Right lung (tissue), 10 donors: ENCODE measurements at places on chromosomes 3 and 15.

DNA sequence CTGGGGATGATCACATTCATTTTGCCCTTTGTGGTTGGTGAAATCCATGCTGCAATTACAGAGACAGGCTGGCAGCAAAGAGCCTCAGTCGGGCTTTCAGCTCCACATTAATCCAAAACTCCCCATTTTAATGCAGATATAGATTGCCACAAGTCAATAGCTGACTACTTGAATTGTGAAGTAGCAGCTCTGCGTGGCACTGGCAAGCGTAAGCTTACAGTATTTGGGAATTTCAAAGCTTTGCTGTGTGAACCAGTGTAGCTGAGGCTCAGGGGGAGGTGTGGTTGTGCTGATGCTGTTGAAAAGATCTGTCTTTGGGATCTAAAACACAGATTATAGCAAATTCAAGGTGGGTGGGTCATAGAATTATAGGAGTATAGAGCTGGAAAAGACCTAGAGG is 290.3 kb upstream of the ONECUT1 start:
- DNase-seq = no peak

GRCh38 chr15:61871926-61872522 is 188.2 kb downstream of the VPS13C start:
- no peak for DNase-seq

- no peak for DNase-seq
These were observed 81.0 kb downstream of the NAALADL2 start for GRCh38 chr3:174940151-174940550.

DNA sequence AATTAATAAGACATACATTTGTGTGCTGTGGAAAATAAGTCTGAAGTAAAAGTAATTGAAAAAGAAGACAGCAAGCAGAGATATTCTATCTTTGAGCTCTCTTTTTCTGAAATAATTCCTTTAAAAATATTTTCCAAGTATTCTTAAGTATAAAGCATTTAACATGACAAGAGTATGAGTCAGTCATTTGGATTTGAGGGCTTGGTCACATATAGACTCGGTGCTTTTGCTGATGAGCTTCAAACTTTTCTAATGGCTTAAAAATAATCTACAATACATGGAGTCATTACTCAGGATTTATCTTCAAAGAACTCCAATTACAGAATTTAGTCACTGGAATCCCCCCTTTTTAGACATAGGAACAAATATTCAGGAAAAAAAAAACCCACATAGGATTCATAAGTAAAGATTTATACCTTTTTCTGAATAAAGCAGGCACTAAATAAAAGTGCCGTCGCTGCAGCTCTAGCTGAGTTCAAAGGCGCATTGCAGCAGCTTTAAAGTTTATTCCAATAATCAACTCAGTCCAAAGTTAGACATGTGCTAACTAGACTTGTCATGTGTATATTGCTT is 147.5 kb downstream of the CTNNB1 start:
- no peak for DNase-seq

- peak; percentile 72 for DNase-seq
These were observed 258.9 kb downstream of the PDZRN3 start for GRCh38 chr3:73365756-73366397.

GRCh38 chr3:138455801-138456716 is 21.6 kb downstream of the ESYT3 start:
- DNase-seq = no peak

DNA sequence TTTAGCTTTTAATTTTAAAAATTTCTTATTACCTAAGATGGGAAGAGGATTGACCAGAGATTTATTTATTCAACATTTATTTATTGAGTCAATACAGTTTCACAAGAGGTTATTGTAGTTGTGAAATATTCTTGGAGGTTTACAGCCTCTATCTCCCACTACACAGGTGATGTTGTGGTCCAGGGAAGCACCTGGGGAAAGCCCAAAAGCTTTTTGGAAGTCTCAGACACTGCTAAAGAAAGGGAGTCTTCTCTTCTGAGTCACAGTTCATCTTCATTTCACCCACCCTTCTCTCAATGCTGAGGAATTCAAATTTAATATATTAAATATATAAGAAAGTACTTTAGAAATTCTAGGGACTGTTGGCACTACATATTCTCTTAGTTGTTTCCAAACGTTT is 41.8 kb downstream of the SERPINI1 start:
- DNase-seq = no peak

DNA sequence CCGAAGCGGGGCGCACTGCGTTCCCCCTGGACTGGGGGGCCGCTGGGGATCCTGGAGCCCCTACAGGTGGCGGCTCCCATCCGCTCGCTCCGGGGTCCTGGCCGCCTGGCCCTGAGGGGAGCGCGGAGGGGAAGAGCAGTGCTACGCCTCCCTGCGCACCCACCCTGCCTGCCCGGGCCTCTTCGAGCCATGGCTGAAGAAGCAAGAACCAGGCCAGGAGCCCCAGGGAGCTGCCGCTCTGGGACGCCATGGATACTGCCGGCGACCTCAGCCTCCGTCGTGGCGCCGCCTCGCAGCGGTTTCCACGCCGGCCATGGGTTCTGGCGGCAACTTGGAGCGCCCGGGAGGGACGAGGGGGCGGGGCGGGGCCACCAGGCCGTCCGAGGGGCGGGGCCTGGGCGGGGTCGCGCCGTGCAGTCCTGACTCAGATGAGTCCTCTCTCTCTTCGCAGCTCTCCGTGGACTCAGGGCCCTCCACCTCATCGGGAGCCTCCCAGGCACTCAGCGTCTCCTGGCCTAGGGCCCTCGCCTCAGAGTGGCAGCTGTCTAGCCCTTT is 50.9 kb downstream of the MYL3 start:
- peak; percentile 54 for DNase-seq

DNA sequence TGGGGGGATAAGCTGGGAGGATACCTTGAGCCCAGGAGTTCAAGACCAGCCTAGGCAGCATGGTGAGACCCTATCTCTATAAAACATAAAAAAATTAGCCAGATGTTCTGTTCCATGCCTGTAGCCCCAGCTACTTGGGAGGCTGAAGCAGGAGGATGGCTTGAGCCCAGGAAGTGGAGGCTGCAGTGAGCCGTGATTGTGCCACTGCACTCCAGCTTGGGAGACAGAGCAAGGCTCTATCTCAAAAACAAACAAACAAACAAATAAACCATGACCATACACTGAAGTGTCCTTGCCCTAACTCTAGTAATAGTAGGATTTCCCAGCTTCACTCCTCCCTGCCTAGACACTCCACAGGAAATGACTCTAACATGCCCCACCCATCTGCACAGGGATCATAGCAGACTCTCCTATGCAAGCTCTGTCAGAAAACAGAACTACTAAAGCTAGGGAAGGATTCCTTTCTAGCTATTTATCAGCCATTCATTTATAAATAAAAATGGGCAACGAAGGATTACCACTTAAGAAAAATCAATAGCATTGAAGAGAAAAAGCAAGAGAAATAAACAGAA is 4.6 kb downstream of the ERICH6 start:
- no peak for DNase-seq

GRCh38 chr3:183687705-183688104 is 9.9 kb upstream of the YEATS2 start:
- DNase-seq = no peak

GRCh38 chr15:74543583-74543982 is 2.6 kb downstream of the ARID3B start:
- DNase-seq = no peak

DNA sequence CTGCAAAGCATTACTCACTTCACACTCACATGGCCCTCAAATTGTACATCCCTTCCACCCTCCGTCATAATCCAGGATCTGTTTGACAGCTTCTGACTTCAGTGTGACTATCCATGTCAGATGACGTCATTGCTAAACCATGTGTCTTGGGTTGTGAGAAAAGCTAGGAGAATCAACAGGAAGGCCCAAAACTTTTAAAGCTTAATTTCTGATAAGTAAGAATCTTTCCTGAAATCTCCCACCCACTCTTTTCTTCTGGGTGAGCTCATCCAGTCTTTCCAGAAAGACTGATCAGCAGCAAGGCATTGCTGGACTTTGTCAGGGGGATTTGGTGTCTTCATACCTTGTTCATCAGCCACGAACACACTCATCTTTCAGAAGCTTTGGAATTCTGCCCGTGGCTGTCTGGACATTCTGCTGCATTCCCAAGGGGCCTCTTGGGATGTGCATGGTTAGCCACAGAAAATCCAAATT is 11.5 kb upstream of the LMCD1 start:
- DNase-seq = no peak

GRCh38 chr3:11385891-11386290 is 113.7 kb downstream of the ATG7 start:
- DNase-seq = no peak

GRCh38 chr3:45479621-45480035 is 91.3 kb downstream of the LARS2 start:
- DNase-seq = no peak

GRCh38 chr3:111859974-111860859 is 1.2 kb downstream of the PHLDB2 start:
- DNase-seq = peak; percentile 85

GRCh38 chr3:113079218-113079961 is 88.6 kb downstream of the GTPBP8 start:
- no peak for DNase-seq

- no peak for DNase-seq
These were observed 20.9 kb downstream of the AVEN start for GRCh38 chr15:34018021-34018645.

- no peak for DNase-seq
These were observed 112.3 kb upstream of the NR2E3 start for GRCh38 chr15:71698030-71698429.

- DNase-seq = no peak
These were observed 14.9 kb downstream of the CCDC13 start for GRCh38 chr3:42758126-42758525.

DNA sequence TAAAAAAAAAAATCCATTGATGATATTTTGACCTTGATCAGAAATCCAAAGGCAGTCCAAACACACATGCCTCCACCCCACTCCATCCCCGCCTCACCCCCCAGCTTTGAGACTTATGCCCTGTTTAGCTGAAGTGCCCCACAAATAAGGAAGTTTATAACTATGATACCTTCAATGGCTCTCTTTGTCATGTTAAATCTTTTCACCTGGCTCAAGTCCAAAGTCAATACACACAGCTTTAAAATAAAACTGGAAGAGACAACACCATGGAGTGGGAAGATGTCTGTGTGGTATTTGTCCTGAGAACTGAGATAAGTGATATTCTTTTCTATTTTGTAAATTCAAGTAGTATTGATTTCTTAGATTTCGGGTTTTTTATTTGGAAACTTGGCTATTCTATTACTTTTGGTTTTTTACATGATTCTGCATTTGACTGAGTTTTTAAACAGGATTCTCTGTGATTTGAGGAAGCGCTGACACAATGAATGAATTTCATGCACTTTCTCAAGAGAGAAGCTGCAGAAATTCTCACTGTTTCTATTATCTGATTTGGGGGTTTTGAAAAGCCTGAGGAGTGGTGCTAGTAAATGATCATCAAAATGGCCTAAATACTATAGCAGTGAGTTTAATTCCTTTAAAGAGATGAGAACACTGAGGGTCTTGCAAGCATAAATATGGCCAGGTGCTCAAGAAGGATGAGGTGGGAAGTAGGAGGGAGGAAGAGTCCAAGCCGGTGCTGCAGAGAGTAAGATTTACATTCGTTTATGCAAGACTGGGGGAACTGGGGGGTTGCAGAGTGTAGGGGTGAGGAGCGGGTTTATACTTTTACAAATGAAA is 5.2 kb downstream of the FOXB1 start:
- DNase-seq = no peak

DNA sequence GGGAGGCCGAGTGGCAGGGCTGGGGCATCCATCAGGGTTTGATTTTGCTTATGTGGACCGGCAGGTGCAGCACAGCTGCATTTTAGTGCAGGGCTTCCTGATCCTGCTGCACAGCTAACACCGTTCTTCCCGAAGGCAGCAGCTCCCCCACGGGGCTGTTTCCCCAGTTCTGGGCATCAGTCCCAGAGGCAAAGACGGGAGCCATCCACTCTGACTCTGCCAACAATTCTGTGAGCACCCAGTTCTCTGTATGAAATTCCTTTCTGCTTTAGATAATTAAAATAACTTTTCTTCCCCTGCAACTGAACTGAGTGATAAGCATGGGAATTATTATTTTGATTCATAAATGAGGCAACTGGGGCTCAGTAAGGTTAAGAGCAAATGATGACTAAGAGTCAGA is 262.9 kb upstream of the ATP10A start:
- no peak for DNase-seq

- DNase-seq = no peak
These were observed 113.7 kb upstream of the SMAD3 start for GRCh38 chr15:66951531-66952320.

- no peak for DNase-seq
These were observed 130.9 kb downstream of the PGPEP1L start for GRCh38 chr15:98876451-98877369.

GRCh38 chr3:38108649-38109579 is 28.0 kb downstream of the ACAA1 start:
- DNase-seq = no peak

DNA sequence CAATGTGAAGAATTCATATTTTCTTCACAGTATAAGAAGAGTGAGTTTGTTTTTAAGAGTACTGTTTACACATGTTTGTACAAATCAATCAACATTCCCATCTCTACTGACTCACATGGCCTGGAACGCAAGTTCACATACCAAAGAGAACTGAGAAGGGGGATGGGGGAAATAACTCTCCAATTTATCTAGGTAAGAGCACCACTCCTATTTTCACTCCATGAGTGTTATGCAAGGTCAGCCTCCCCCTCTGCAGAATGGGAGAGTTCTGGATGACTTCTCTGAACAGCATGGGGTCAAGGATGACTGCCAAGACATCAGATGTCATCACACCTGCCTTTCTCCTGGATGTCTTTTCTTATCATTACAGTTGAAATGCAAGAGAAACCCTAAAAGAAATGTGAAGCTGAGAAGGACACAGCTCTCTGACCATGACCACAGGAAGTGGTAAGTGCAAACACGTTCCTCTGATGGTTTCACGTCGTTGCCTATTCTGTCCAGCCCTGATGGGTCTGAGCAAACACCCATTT is 95.2 kb downstream of the SEMA6D start:
- no peak for DNase-seq

GRCh38 chr3:181328346-181328745 is 338.8 kb upstream of the DNAJC19 start:
- DNase-seq = no peak

DNA sequence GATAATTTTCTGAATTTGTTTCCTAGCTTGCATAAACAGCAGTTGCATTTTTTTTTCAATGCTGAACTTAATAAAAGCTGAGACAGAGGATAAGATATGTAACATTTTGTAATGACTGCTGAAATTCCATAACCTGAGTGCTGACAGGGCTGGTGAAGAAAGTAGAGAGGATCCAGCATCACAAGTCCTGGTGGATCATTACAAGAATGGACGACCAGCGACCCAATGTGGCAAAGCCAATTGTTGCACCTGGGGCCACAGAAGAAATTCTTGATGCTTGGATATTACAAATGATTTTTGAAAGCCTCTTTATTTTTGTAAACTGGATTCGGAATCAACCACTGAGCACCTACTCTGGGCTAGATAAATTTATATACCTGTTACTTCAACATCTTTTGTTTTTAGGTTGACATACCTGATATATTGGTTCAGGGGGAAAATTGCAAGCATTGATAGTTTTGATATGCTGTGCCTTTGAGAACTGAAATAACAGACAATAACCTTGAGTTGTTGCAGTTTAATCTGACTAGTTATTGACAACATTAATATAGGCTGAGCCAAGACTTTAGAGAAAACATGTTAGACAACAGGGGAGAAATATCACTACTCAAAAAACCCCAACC is 3.9 kb upstream of the ACTL6A start:
- peak; percentile 60 for DNase-seq

- DNase-seq = no peak
These were observed 18.9 kb upstream of the TIGIT start for GRCh38 chr3:114274929-114275328.

- DNase-seq = peak; percentile 17
These were observed 67.9 kb upstream of the UNC13C start for GRCh38 chr15:53910236-53910849.

GRCh38 chr3:30548600-30548999 is 57.8 kb upstream of the TGFBR2 start:
- no peak for DNase-seq
